A375 (cell line): ENCODE measurements at places on chromosomes 12 and 14. TPM values are rescaled to one million over a fixed set of nuclear protein-coding genes. Genes with fewer than 3 reads are reported as not detected.

Gene EXOC3L4
- total RNA-seq = 0.29 TPM in 1 of 2 replicates, not detected in the other

Gene PTGER2
- total RNA-seq = 0.19 TPM in 1 of 2 replicates, not detected in the other

Gene APOF
- total RNA-seq = not detected in 2 replicates

Gene NCKAP5L
- 26.8 and 29.4 TPM in 2 replicates for total RNA-seq

Gene PLCZ1
- 0.05 TPM in 1 of 2 replicates, not detected in the other for total RNA-seq

Gene WDR20
- total RNA-seq = 9.5 and 9.7 TPM in 2 replicates

Gene CLEC4D
- not detected in 2 replicates for total RNA-seq

Gene RNASE11
- total RNA-seq = 0.11 TPM in 1 of 2 replicates, not detected in the other

Gene SYNDIG1L
- total RNA-seq = 0.03 TPM in 1 of 2 replicates, not detected in the other

Gene MMP17
- 25.7 and 26.2 TPM in 2 replicates for total RNA-seq

Gene FAIM2
- total RNA-seq = 1.3 and 2.4 TPM in 2 replicates

Gene DDN
- 1.6 and 2.4 TPM in 2 replicates for total RNA-seq

Gene UBR7
- total RNA-seq = 61.8 and 73.4 TPM in 2 replicates

Gene ACOT4
- total RNA-seq = not detected in 2 replicates

Gene CMA1
- total RNA-seq = not detected in 2 replicates

Gene ZFYVE26
- total RNA-seq = 11.7 and 17.3 TPM in 2 replicates

Gene KIF26A
- not detected in 2 replicates for total RNA-seq

Gene RASSF8
- total RNA-seq = 266 and 293 TPM in 2 replicates

Gene CCDC175
- total RNA-seq = not detected in 2 replicates

Gene SLC24A4
- not detected in 2 replicates for total RNA-seq

Gene GLIPR1
- total RNA-seq = 4.5 and 5.0 TPM in 2 replicates

Gene KIAA0586
- 21.6 and 28.9 TPM in 2 replicates for total RNA-seq

Gene TDRD9
- total RNA-seq = not detected in 2 replicates

Gene GPR132
- total RNA-seq = 0.16 TPM in 1 of 2 replicates, not detected in the other

Gene WNT5B
- 0.64 and 1.2 TPM in 2 replicates for total RNA-seq

Gene MAGOHB
- total RNA-seq = 81.4 and 111 TPM in 2 replicates

Gene PLEKHH1
- total RNA-seq = 7.0 and 11.1 TPM in 2 replicates

Gene NDRG2
- total RNA-seq = 3.4 and 4.2 TPM in 2 replicates

Gene ERP27
- total RNA-seq = not detected in 2 replicates

Gene OR6C2
- not detected in 2 replicates for total RNA-seq

Gene APPL2
- total RNA-seq = 20.7 and 24.3 TPM in 2 replicates

Gene SELPLG
- 0.40 and 0.68 TPM in 2 replicates for total RNA-seq

Gene ENDOU
- 0.13 TPM in 1 of 2 replicates, not detected in the other for total RNA-seq

Gene RNASE1
- total RNA-seq = not detected in 2 replicates

Gene PRIM1
- 38.0 and 38.7 TPM in 2 replicates for total RNA-seq

Gene SSTR1
- not detected in 2 replicates for total RNA-seq

Gene CABP1
- total RNA-seq = not detected in 2 replicates

Gene C12orf42
- total RNA-seq = not detected in 2 replicates

Gene OTOGL
- total RNA-seq = 0.08 TPM in 1 of 2 replicates, not detected in the other

Gene MDM2
- total RNA-seq = 106 and 140 TPM in 2 replicates

Gene VWF
- total RNA-seq = 0.11 and 0.15 TPM in 2 replicates

Gene ARHGEF40
- total RNA-seq = 25.5 and 27.5 TPM in 2 replicates

Gene NOC4L
- total RNA-seq = 23.2 and 28.6 TPM in 2 replicates

Gene AICDA
- total RNA-seq = not detected in 2 replicates

Gene ALDH2
- total RNA-seq = 28.4 and 33.6 TPM in 2 replicates

Gene GPX2
- not detected in 2 replicates for total RNA-seq

Gene KRT6A
- total RNA-seq = 0.08 TPM in 1 of 2 replicates, not detected in the other

Gene PMEL
- 1.0 and 1.5 TPM in 2 replicates for total RNA-seq

Gene ETFBKMT
- 0.38 and 0.74 TPM in 2 replicates for total RNA-seq

Gene KLRC2
- 1.3 TPM in 1 of 2 replicates, not detected in the other for total RNA-seq

Gene CEBPE
- total RNA-seq = not detected in 2 replicates

Gene EPYC
- total RNA-seq = not detected in 2 replicates
